Tibial artery (tissue), 4 donors: ENCODE measurements at places on chromosomes 2 and 18.

GRCh38 chr18:73980289-73980979, 167.2 kb downstream of the FBXO15 start:
- H3K4me3 ChIP-seq, result no peak overlapping the region
- DNase-seq, result no peak
- H3K27ac ChIP-seq, result no peak overlapping the region

DNA sequence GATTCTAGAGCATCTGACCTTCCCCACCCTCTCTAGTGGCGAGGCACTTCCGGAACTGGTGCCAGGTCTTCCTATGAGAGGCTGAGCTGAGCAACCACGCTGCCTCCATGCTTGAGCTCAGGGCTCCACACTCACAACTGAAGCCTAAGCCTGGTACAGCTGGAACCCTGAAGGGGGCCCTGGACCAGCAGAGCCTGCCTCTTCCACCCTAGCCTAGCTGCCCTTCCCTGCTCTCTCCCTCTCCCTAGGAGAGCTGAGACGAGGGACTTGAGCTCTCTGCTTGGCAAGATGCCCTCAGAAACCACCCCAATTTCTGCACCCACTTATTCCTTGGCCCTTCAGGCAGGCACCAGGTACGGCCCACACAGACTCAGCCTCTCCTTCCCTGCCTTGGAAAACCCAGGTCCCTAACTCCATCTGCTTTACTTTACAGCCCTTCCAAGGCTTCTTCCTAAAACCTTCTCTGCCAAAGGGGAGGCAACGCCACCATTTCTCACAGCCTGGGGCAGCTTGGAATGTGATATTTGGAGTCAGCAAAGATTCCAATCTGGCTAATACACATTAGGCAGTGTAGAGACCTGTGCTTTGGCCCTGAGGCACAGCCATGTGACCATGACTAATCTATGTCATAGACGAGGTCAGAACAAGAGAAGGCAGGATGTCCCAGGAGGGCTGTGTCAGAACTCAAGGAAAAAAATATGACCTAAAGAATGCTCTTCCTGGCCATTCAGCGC, 18.8 kb downstream of the COX7A2L start:
- H3K36me3 ChIP-seq, result peaks cover 31% of the 10 kb centered on the region
- H3K4me1 ChIP-seq, result peaks cover 36% of the 10 kb centered on the region
- no peak overlapping the region for H3K4me3 ChIP-seq

- no peak overlapping the region for H3K27ac ChIP-seq
- H3K4me3 ChIP-seq, result no peak overlapping the region
- no peaks in the 10 kb centered on the region for H3K36me3 ChIP-seq
Observed at GRCh38 chr2:524442-524841, 152.8 kb downstream of the TMEM18 start.

- H3K4me1 ChIP-seq, result peaks cover 5% of the 10 kb centered on the region
- H3K27me3 ChIP-seq, result no peaks in the 10 kb centered on the region
- no peak overlapping the region for H3K27ac ChIP-seq
- H3K36me3 ChIP-seq, result no peaks in the 10 kb centered on the region
Observed at GRCh38 chr2:45712570-45712969, 61.1 kb downstream of the PRKCE start.

- no peak overlapping the region for H3K27ac ChIP-seq
- H3K4me3 ChIP-seq, result no peak overlapping the region
- no peaks in the 10 kb centered on the region for H3K36me3 ChIP-seq
- DNase-seq, result no peak
Observed at GRCh38 chr18:32295604-32296003, 105.8 kb downstream of the MEP1B start.

DNA sequence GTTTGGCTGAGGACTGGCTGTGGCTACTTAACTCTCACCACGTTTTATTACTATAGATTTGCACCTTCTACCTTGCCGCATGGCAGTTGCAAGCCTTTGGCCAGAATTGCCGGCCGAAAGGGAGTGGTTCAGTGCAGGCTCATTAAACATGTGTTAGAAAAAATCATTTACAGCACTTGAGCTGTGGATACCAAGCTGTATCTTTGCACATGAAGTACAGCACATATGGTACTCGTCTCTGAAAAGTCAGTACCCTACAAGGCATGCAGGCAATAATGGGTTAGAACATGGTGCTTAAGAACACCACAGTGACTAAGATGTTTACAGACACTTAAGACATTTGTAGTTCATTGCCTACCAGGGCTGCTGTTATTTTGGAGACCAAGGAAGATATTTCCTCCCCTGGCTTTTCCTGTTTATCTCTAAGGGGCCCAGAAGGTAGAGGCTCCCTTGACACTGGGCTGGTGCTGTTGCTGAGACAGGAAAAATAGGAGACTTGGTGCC, 103.1 kb downstream of the ZNF532 start:
- H3K4me1 ChIP-seq, result peaks cover 48% of the 10 kb centered on the region
- H3K36me3 ChIP-seq, result peaks cover 32% of the 10 kb centered on the region
- DNase-seq, result no peak
- H3K27me3 ChIP-seq, result no peaks in the 10 kb centered on the region
- H3K27ac ChIP-seq, result peak overlapping the region; percentile 63
- no peak overlapping the region for H3K4me3 ChIP-seq

DNA sequence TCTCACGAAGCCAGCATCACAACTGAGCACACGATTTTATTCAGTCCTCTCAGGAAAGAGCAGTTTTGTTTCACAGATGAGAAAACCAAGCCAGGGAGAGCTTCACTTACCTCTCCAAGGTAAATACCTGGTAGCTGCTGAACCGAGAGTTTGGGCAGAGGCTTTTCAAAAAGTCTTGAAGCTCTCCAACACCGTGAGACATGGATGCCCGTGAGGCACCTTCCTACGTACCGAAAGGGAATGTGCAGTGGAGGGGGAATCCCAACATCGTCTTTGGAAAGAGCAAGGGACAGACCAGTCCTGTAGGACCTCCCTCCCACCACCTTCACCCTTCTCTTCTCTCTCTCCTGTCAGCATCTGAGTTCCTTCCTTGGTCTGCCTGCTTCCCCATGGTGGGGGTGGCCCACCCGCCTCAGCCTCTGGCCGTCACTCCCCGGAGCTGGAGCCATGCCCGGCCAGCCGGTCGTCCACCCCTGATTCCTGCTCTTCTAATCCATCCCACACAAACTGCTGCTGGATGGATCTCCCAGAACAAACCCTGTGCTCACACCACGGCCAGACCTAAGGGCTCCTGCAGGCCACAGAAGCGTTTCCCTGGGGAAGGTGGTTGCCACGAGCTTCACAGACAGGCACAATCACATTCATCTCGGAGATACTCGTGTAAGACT, 97.3 kb upstream of the SNTG2 start:
- H3K27me3 ChIP-seq, result no peaks in the 10 kb centered on the region
- H3K36me3 ChIP-seq, result no peaks in the 10 kb centered on the region
- no peak overlapping the region for H3K4me3 ChIP-seq

DNA sequence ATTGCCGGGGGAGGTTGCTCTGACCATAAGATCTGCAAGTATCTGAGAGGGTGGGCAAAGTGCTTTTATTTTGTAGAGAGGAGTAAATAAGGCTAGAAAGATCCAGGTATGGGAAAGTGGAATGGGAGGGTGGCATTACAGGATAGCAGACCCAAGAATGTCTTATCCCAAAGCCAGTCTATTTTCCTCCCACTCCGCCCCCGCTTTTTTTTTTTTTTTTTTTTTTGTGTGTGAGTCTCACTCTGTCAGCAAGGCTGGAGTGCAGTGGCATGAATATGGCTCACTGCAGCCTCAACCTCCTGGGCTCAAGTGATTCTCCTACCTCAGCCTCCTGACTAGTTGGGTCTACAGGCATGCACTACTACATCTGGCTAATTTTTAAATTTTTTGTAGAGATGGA, 31.5 kb downstream of the ARID5A start:
- H3K36me3 ChIP-seq, result no peaks in the 10 kb centered on the region
- H3K4me1 ChIP-seq, result no peaks in the 10 kb centered on the region
- H3K4me3 ChIP-seq, result no peak overlapping the region
- no peaks in the 10 kb centered on the region for H3K27me3 ChIP-seq
- no peak for DNase-seq

DNA sequence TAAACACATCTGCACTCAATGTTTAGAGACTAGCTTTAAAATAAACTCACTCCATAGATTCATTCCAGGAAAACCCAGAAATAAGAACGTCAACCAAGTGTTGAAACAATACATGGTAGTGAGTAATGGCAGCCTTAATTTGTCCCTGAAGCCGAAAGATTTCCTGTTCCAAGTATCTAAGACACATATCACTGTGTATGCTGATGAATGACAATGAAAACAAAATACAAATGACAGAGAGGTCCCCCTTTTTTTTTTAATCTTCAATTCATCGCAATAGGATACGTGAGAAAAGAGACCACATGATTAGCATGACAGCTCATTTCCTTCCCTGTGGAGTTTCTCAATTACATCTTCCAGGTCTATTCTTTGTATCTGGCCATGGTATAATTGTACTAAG, 160.5 kb upstream of the STK17B start:
- no peaks in the 10 kb centered on the region for H3K4me1 ChIP-seq
- DNase-seq, result no peak
- H3K36me3 ChIP-seq, result no peaks in the 10 kb centered on the region
- no peaks in the 10 kb centered on the region for H3K27me3 ChIP-seq
- H3K4me3 ChIP-seq, result no peak overlapping the region

DNA sequence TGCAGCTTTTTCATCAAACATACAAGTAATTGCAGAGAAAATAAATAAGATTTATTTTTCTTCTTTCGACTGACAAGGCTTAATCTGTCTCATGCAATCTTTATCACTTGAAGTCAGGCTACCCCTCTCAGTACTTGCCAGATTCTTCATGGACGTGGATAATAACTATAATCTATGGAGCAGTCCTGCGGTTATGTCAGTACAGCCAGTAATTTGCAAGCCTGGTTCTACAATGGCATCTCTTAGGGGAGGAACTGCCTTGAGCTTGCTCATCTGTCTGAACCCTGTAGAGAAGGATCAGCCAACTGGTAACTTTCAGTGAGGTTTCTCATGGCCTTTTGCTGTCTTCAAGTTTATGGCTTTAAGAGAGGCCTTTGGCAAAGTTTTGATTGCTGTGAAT, 35.5 kb upstream of the LRRTM1 start:
- H3K4me1 ChIP-seq, result no peaks in the 10 kb centered on the region
- no peak for DNase-seq
- no peaks in the 10 kb centered on the region for H3K36me3 ChIP-seq
- H3K27me3 ChIP-seq, result no peaks in the 10 kb centered on the region
- H3K27ac ChIP-seq, result no peak overlapping the region

DNA sequence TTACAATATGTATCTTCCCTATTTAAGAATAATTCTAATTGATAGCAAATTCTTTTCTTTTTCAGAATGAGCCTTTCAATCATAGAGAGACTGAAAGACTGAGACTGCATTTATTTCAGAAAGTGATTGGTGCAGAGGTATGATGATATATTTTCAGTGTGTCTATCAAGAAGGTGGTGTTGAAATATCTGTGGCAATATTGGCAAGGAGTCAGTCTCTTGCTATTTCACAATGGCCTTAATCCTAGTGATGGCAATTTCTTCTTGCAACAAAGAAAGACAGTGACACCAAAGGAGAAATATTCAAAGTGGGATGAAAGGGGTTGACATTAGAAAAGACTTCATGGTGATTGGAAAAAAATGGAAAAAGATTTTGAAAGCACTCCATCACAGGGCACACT, 21.7 kb upstream of the ZBTB14 start:
- H3K4me3 ChIP-seq, result no peak overlapping the region
- no peak for DNase-seq
- H3K4me1 ChIP-seq, result no peaks in the 10 kb centered on the region
- no peak overlapping the region for H3K27ac ChIP-seq
- H3K36me3 ChIP-seq, result no peaks in the 10 kb centered on the region

DNA sequence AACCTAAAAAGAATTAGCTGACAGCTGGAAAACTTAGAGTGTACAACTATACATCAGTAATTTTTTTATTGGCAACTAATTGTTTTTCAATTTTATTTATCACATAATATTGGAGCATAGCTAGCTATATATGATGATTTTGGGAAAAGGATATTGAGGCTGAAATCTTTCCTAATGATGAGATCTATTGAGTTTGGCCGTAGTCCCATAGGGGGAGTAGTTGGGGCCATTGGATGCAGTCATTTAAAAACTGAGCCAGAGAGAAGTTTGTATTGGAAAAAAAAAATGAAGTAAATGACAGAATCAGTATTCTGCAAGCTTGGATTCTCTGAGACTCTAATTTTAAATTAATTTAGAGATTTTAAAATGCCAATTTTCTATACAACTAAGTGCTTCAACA, 179.8 kb downstream of the LTBP1 start:
- H3K36me3 ChIP-seq, result no peaks in the 10 kb centered on the region
- no peaks in the 10 kb centered on the region for H3K27me3 ChIP-seq
- peak overlapping the region; percentile 56 for H3K27ac ChIP-seq
- H3K4me3 ChIP-seq, result no peak overlapping the region

DNA sequence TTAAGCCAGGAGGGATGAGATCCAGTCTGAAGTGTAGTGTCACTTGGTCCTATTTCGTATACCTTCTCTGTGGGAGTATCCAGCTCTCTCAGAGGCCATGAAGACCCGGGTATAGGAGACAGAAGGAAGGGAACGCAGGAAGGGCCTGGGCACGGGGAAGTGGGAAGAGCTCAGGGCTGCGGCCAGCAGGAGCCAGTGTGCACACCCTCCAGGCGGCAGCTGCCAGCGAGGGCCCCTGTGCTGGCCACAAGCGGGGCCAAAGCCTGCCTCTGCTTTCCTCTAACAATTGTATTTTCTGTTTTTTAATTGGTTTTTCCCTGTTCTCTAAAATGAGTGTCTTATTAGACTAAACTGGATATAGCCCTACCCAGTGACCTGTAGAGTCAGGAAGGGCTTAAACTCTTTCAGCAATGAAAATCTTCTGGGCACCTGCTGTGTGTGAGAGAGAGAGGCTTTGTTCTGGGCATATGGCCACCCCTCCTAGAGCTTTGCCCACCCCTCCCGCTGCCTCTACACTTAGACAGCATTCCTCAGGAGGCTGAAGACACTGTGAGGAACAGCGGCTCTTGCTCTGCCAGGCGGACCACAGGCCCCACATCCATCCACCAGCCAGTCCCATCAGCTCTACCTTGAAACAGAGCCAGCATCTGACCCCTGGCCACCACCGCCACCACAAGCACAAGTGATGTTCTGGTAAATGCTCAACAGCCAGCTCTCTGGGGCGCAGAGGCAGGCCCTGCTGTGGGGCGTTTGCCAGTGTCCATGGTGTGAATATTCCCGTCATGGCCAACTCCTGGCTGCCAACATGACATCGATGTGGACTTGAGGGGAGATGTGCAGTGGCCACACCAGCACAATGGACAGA, 9.5 kb downstream of the GPR17 start:
- peaks cover 65% of the 10 kb centered on the region for H3K36me3 ChIP-seq
- no peaks in the 10 kb centered on the region for H3K27me3 ChIP-seq
- no peak overlapping the region for H3K4me3 ChIP-seq
- peak overlapping the region; percentile 63 for H3K27ac ChIP-seq
- H3K4me1 ChIP-seq, result peaks cover 52% of the 10 kb centered on the region
- peak; percentile 60 for DNase-seq

- peaks cover 28% of the 10 kb centered on the region for H3K36me3 ChIP-seq
- H3K27ac ChIP-seq, result peak overlapping the region; percentile 83
- no peaks in the 10 kb centered on the region for H3K27me3 ChIP-seq
- DNase-seq, result peak; percentile 59
- no peak overlapping the region for H3K4me3 ChIP-seq
- peaks cover 3% of the 10 kb centered on the region for H3K4me1 ChIP-seq
Observed at GRCh38 chr2:100977511-100977910, 24.6 kb upstream of the RPL31 start.
